ENCODE measurements at places on chromosomes 7 and 10.
A peak's percentile ranks its signal among the peaks of the same experiment; 100 is the strongest.

DNA sequence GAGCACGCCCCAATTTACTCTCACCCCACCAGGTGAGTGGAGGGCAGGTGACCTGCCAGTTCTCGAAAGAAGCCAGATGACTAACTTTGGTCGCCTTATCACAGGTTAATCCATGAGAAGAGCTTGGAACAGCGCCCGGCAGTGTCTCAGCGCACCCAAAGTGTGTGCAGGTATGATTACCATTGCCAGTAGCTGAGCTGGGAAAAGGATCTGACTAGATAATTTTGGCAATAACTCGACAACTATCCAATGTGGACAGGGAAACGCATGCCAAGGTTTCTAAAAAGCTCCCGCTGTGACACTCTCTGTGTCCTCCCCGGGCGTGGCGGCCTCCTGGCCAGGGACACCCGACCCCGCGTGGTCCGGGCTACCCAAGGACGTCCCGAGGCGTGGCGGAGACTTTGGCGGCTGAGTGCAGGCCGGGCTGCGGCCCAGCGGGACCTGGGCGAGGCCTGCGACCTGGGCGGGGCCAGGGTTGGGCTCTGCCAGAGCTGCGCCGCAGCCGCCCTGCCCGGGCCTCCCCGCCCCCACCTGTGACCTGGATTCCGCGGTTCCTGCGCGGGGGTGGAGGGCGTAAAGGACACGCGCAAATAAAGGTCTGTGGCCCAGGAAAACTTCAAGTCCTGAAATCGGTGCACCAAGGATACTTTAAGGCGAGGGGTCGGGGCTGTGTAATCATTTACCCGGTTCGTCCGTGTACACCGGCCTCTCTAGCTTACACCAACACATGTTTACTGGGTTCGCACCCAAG lies 13.7 kb upstream of the WAPL start:
- no peak for DNase-seq

GRCh38 chr7:40221836-40222235 lies 87.0 kb downstream of the SUGCT start:
- DNase-seq = peak; percentile 99

DNA sequence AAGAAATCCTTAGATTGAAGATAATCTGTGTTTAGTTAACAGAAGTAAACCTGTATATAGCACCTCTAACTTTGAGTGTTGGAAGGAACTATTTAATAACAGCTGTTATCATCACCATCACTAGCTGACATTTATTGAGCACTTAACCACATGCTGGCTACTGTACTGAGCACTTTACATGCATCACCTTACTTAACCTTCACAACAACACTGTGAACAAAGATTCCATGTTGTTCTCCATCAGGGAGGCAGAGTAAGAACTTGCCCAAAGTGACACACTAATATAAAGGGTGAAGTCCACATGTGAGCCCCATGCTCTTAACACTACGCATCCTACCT lies 182.2 kb downstream of the ST7 start:
- DNase-seq = no peak

GRCh38 chr10:99777918-99778714 lies 4.3 kb upstream of the ABCC2 start:
- no peak for DNase-seq

DNA sequence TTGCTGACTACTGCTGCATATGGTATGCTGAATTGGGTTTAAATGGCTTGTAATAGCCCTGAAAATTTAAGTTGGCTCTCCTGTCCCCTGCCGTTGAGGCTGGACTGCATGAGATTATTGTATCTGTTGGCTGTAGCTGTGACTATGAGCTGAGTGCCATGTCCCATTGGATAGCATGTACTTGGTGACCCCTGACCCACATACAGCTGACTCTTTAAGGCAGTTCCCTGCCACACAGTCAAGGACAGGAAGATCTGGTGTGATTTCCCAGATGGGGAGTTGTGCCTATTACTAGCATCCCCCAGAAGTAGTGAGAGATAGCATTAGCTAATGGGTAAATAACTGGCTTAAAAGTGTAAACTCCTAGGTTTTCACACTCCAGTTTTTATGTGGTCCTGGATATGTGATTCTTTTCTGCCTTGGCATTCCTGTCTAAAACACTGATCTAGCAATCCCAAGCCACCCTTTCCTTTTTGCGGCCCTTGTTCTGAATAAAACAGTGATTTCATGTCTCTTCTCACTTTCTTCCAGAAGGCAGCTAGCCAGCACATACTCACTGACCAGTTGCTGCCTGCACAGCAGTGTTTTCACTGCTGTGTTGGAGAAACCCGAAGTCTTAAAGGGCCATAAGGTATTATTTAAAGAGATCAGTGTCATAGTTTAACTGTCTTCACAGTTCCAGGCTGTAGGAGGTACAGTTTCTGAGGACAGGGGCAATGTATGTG lies 35.9 kb downstream of the LRRC4 start:
- DNase-seq = peak; percentile 14

- peak; percentile 99 for DNase-seq
Measured at GRCh38 chr10:126199221-126199998, 188.9 kb downstream of the ADAM12 start.

- DNase-seq = peak; percentile 23
Measured at GRCh38 chr10:7915923-7916536, 97.7 kb downstream of the TAF3 start.

DNA sequence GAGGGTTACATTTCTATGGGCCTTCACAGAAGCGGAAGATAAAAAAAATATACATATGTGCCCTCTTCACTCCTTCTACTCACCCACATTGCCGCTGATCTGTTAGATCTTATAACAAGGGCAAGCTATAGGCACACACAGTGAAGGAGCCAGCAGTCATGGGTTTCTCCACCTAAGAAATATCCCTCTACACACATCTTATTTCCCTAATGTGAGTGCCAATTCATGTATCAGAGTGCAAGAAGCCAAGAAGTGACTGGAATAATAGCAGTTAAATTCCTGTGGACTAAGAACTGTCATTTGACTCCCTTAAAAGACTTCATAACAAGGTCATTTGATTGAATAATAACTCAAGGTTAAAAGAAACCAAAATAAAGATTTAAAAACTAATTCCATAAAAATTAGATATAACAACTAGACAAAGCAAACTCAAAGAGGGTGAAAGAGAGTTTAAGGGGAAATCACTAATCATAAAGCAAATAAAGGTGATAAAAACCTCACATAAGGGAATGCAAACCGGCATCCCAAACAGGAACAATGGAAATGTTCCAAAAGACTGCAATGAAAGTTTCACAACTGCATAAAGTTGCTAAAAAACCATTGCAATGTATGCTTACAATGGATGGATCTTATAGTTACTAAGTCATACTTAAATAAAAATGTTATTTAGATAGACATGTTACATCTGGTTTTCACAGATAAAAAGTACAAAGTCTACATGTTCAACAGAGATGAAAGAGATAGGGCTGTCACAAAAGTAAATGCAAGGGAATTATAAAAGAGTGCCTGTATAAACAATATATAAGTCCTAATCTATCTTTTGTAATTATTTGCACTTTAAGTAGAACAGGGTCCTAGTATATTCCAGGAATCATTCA lies 42.8 kb downstream of the ARHGAP21 start:
- DNase-seq = no peak

- DNase-seq = no peak
Measured at GRCh38 chr7:93747019-93747418, 143.5 kb downstream of the TFPI2 start.

DNA sequence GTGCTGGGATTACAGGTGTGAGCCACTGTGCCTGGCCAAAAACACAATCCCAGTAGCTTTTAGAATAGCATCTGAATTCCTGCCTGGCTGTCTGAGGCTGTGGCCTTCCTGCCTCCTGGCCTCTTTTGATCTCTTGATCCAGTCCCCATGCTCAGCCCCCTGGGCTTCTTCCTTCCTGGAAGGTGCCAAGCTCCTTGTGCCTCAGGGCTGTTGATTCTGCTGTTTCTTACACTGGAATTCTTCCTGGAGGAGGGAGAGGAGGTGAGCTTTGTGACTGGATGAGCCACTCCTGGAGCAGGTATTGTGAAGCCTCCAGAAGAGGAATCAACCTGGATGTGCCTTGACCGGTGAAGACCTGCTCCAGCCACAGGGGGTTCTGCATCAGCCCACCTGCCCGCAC lies 17.3 kb upstream of the MKI67 start:
- no peak for DNase-seq

DNA sequence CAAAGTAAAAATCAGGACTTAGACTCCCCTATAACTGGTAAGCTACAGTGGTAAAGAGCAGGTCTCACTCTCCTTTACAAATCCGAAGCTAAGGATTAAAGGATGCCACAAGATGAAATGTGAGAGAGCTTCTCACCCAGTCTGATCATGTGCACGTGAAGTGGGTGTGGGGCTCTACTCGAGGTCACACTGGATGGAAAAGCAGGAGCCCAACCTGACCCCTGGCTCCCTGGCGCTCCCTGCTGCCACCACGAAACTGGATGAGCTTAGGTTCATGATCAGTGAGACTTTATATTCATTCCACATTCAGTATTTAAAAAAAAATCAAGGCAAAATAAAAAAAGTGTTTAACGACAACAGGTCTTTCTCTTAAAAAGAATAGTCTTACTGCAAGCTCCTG lies 21.7 kb upstream of the FOXI2 start:
- DNase-seq = no peak

- DNase-seq = no peak
Measured at GRCh38 chr10:69835875-69836730, 34.4 kb downstream of the COL13A1 start.

DNA sequence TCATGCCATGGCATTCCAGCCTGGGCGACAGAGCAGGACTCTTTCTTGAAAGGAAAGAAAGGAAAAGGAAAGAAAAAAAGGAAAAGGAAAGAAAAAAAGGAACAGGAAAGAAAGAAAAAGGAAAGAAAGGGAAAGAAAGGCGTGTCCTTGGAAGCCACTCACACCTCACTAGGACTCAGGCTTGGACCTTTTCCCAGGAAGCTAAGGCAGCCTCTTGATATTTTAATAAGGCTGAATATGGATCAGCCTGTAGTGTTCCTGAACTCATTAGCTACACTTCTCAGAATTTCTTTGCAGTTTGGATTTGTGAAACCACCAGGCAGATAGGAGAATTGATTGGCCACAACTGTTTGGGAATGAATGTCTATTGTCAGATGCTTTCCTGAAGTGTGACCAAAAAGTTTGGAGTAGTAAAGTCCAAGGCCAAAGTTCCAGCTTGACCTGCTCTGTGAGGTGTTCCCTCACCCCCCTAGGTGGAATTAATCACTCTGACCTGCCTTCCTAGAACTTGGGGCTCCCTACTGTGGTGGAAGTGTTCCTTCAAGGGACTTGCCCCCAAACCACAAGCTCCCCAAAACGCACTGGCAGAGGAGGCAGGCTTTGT lies 7.1 kb upstream of the MALSU1 start:
- DNase-seq = no peak

DNA sequence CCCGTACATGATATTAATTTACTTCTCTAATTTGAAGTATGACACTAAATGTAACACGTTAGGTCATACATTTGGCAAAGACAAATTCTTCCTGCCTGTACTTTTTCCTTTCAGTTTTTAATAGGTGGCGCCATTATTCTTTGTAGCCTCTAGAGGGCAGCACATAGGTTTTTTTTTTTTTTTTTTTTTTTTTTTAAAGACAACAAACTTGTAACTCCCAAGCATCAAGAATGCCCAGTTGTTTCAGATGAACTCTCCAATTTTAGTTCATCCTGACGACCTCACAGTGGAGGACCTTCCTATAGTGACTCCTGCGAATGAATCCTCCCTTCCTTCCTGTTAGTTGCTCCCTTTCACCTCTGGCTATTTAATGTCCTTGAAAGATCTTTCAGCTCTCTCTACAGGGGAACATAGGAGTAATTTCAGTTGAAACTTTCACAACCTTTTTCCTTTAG lies 139.3 kb upstream of the HDAC9 start:
- no peak for DNase-seq

- DNase-seq = no peak
Measured at GRCh38 chr7:38274486-38274885, 1.1 kb upstream of the TARP start.

- DNase-seq = no peak
Measured at GRCh38 chr10:106741006-106741530, 423.4 kb downstream of the SORCS1 start.

- no peak for DNase-seq
Measured at GRCh38 chr7:112511451-112512202, 30.8 kb downstream of the LSMEM1 start.

- DNase-seq = peak; percentile 76
Measured at GRCh38 chr10:69337296-69338132, 59.2 kb downstream of the HK1 start.

- DNase-seq = peak; percentile 78
Measured at GRCh38 chr10:18044976-18045720, 93.4 kb downstream of the SLC39A12 start.

GRCh38 chr7:7943951-7944350 lies 24.6 kb upstream of the GLCCI1 start:
- no peak for DNase-seq

DNA sequence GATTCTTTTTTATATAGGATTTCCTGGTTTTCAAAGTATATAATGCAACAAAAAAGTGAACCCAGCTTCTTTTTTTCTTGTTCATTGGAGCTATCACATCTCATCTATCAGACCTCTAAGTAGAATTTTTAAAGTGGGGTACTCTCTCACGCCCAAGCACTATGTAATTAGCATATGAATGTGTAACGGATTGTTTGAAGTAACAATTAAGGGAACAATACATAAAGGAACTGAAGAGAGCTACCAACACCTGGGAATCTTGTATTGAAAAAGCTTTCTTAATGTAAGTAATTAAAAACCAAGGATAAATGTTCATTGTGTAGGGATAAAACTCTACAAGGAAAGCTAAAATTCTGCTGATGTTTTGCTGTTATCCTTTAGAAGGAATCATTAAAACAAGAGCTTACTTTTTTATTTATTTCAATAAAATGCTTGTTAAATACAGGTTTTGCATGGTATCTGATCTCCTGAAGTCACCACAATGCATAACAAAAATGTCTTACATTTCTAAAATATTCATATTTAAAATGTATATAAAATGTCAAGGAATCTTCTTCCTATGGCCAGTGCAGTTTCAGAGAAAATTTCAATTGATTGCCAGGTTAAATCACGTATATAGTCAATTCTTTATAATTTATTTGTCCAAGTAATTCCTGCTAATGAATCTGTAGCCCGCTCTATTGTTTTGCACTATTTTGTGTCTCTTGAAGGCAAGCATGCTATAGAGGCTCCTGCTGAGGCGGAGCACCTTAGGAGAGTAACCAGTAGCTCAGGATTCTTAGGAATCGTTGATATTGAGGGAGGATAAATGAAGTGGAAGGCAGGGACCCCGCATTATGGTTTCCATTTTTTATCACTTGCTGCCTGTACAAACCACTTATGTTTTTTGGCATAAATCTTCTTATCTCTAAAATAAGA lies 51.6 kb downstream of the PTPRZ1 start:
- DNase-seq = no peak

GRCh38 chr7:116071629-116072028 lies 41.1 kb upstream of the TFEC start:
- no peak for DNase-seq

GRCh38 chr7:12456506-12456905 lies 52.8 kb upstream of the VWDE start:
- DNase-seq = no peak

- DNase-seq = no peak
Measured at GRCh38 chr7:157952050-157952667, 615.4 kb downstream of the DNAJB6 start.

- no peak for DNase-seq
Measured at GRCh38 chr10:82267465-82267864, 392.5 kb downstream of the NRG3 start.

- no peak for DNase-seq
Measured at GRCh38 chr7:102189756-102190155, 96.9 kb upstream of the SH2B2 start.

All from skeletal muscle cell (primary cell).